Inflammatory macrophage treated with lipopolysaccharide for 4 hours (primary cell): ENCODE measurements at places on chromosomes 6 and 20.

DNA sequence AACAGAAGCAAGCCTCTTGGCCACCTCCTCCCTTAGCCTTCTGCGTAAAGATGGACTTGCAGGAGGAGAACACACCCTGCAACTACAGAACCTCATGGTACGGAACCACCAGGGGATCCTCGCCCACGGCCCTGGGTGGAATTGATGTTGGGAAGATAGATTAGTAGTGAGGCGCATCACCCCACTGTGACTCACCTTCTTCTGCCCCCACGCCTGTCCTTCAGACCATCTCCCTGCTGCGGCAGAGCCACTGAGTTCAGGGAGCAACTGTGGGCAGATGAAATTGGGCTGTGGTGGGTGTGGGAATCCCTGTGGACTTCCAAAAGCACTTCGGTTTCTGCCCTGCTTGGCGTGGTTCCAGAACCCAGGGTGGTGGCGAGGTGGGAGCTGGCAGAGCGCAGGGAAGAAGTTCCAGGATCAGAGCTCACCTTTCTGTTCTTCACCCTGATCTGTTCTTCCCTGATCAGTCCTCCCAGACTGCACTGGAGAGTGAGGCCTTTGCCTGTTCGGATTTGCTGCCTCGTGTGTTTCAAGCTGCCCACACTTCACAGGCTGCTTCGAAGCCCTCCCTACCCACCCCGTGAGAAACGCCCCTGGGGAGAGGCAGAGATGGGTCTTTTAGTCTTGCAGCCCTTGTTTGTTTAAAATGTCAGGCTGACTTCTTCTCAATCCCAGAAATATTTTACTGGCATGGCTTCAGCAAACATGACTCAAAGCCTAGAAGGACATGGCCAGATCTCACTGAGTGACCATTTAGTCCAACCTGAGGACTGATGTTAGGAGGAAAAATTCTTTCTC is 92.8 kb upstream of the MLN start:
- no peak for DNase-seq

- DNase-seq = no peak
These were observed 146.3 kb upstream of the GJE1 start for GRCh38 chr6:141986457-141986856.

GRCh38 chr6:3977875-3978711 is 100.8 kb downstream of the FAM217A start:
- peak; percentile 65 for DNase-seq

DNA sequence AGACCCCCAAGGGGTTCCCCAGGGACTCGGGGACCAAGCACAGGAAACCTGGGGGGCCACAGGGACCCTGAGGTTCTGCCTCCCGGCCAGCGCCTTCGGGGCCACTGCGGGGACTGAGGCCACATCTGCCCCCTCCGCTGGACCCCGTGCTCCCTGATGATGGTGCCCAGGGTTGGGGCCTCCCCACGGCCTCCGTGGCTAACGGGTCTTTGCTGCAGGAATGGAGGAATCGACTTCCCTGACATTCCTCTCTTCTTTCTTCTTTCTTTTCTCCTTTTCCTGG is 330.2 kb downstream of the TAF4 start:
- DNase-seq = no peak

DNA sequence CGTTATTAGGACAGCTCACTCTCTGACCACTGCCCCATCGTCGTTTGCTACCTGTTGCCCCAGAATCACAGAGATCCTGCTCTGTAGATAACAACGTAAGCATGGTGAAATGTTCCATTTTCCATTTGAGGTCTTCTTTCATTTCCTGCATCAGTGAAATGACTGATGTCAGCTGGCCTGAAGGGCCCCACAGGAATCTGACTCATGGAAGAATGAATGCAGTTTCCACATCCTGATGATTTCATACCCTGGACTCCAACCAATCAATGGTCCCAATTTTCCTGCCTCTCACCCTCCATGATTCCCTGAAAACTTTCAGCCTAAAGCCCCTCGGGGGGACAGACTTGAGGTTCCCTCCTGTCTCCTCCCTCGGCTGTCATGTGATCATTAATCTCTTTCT is 394.4 kb upstream of the CDH4 start:
- peak; percentile 2 for DNase-seq

DNA sequence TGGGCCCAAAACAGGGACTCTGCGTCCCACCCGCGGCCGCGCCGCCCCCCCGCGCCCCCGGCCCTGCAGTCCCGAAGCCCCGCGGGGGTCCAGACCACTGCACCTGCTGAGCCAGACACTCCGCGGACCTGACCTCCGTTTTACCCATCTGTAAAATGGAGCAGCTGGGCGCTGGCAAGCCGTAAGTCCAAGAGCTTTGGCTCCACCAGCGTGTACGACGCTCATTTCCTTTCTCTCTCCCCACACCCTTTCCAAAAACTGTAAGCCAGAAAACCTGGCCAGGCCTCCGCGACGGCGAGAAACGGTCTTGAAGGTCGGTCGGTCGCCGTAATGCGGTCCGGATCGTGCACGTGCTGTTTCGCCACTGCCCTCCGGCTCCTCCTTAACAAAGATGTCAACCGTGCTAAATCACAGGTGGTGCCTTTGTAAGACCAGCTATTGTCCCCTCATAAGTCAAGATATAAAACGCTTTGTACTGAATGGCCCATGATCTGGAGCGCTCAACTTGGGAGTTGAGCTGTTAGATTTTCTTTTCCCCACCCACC is 7.8 kb upstream of the NR2E1 start:
- no peak for DNase-seq

- no peak for DNase-seq
These were observed 100.1 kb downstream of the SLC23A2 start for GRCh38 chr20:4901031-4901818.

DNA sequence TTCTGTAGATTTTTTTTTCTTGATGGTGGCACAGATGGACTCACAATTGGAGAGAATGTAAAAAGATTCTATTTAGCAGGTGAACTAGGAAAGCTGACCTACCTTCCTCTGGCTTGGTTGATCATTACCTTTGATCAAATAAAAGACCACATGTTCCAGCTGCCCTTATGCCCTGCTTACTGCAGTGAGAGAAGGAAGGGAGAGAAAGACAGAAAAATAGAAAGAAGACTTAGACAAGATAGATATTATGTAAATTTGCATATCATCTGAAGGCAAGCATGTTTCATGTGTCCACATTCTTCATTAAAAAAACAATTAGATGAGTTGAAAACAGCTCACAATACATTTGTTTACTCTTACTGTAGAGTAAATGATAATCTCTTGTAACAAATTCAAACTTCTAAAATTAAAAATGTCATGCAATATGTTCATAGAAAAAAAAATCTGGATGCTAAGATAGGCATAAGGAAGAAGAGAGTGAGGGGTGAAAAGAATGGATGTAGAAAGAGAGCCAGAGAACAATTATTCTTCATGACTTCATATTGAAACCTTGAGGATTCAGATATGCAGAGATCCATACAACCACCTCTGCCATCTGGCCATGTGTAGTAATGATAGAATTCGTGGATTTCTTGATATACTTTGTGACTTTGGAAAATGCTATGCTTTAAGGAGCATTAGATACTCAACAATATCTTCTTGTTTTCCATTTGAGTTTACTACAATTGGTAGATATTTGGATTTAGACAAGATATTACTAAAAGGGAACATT is 71.7 kb downstream of the RFX6 start:
- DNase-seq = no peak

DNA sequence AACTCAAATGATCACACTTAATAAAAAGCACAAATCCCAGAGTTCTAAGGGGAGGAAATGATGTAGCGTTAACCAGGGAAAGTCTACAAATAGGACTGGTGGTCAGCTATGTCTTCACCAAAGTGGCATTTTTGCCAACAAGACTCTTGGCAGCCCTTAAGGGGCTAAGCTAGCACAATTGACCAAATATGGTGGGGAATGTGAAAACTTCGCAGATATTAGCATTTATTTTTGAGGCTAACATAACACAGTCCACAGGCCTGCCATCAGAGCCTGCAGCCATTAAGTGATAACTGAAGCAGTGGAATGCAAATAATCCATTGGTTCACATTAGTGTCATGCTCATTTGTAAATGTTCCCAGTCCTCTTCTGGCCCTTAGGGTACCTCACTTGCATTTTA is 274.6 kb downstream of the FOXC1 start:
- DNase-seq = no peak

- DNase-seq = no peak
These were observed 29.0 kb downstream of the PTPRA start for GRCh38 chr20:2902291-2902690.

GRCh38 chr6:157952861-157953351 is 28.8 kb upstream of the SYNJ2 start:
- DNase-seq = no peak

DNA sequence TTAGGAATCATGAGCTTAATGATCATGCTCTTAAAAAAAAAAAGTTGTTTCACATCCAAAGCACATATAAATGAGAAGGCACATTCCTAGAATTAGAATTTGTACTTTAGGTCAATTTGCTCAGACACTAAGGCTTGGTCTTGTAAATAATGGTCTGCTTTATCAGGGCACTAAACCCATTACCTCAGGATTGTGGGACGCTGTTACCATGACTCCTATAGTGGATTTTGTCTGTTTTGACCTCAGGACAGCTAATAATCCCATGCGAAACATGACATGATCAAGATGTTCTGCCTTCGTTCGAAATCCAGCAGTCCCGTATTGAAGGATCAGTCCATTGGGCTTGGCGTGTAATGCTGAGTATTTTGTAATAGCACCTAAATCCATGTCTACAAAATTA is 2.4 kb downstream of the PGM3 start:
- no peak for DNase-seq

- DNase-seq = no peak
These were observed 144.1 kb downstream of the SMAP1 start for GRCh38 chr6:70811788-70812187.

DNA sequence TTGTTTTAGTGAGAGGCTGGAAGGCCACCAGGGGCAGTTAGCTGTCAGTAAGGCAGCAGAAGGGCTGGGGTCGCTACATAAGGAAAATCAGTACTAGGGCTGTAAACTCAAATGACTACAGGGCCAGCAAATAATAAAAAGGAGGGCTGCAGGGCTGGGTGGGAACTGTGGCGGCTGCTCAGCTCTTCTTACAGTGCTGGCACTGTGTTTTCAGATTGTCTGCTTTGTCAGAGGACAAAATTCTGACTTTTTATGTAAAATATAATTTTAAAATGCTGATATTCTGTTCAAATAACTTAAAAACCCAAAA is 23.2 kb downstream of the HLA-A start:
- DNase-seq = no peak

- peak; percentile 45 for DNase-seq
These were observed 13.2 kb downstream of the SS18L1 start for GRCh38 chr20:62156592-62157386.

- no peak for DNase-seq
These were observed 47.6 kb downstream of the GRM4 start for GRCh38 chr6:34098045-34098936.

DNA sequence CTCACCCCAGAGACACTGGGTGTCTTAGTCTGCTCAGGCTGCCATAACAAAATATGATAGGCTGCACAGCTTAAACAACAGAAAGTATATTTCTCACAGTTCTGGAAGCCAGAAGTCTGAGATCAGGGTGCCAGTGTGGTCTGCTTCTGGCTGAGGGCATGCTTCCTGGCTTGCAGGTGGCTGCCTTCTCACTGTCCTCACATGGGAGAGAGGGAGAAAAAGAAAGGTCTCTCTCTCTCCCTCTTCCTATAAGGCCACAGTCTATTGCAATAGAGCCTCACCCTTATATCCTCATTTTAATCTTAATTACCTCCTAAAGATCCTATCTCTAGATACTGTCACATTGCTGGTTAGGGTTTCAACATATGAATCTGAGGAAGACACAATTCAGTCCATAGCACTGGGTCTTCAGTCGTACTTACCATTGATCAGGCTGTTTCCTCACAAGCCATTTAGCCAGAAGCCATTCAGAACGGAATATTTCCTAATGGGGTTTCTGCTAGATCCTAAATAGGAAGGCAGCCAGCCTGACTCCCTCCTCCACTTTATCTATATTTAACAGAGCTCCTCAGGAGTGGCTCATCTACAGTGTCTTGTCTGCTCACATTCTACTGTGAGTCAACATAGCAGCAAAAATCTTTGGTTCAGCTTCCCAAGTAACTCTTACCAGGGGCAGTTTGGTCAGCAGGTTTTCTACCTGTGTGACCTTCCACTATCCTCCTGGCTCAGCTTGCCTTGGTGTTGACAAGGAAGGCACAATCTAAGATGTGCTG is 42.2 kb downstream of the CD164 start:
- DNase-seq = no peak

DNA sequence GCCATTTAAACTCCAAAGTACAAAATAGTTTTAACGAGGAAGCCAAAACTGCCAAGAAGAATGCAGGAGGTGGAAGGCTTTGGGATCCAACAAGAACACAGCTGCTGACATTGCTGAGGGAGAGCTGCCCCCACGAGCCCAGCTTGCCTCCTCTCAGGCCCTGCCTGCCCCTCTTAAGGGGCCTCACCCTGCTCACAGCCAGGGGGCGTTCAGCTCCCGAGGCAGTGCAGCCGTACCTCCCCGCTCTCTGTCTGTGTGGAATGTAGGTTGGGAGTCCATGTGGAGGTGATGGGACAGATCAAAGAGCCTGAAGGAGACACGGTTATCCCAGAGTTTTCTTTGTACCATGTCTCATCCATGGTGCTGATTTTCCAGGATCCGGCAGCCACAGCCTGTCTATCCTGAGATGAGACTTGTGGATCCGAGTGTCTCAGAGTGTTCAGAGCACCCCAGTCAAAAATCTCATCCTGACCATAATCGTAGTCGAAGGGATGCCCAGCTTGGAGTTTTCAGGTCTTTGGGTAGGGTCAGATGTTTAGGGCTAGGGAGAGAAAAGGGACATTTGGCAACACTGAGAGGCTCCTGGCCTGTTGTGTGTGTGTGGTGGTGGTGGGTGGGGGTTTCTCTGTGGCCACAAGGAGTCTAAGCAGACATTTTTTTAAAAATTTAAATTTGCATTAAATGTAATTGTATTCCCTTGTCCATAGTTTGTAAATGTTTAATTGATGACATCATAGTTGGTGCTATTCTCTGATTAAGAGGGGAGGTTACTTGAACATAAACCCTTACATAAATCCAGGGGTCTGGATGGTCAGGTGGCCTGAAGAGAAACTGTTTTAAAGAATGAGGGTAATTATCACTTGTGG is 111.4 kb upstream of the CLDN20 start:
- no peak for DNase-seq

DNA sequence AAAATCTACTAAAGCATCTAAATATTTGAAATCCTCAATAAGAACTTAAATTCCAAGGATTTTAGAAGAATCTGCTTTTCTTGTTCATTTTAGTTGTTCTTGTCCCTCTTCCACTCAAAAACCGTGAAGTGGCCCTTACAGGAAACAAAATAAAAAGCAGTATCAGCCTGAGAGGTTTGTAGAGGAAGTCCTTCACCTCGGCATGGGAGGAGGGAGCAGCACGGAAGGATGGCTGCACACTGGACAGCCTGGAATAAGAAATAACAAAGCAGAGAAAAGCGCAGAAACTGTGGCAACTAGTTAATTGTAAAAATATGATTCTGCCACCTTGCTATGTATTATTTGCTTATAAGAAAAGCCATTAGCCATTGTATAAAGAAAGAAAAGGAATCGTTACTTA is 46.1 kb downstream of the RALGAPA2 start:
- no peak for DNase-seq
